ENCODE measurements at places on chromosomes 4 and X. TPM values are rescaled to one million over a fixed set of nuclear protein-coding genes. Genes with fewer than 3 reads are reported as not detected.

The RPS6KA6 gene
- 3.7 TPM for polyA plus RNA-seq

The PAGE1 gene
- polyA plus RNA-seq = not detected

The DGAT2L6 gene
- not detected for polyA plus RNA-seq

The SNCA gene
- 167 TPM for polyA plus RNA-seq

The PF4V1 gene
- polyA plus RNA-seq = not detected

The ATOH1 gene
- not detected for polyA plus RNA-seq

The JADE1 gene
- 15.3 TPM for polyA plus RNA-seq

Measured in Purkinje cell (primary cell).